Hematopoietic multipotent progenitor cell (in vitro differentiated cells): ENCODE measurements at places on chromosomes 6 and 20.

DNA sequence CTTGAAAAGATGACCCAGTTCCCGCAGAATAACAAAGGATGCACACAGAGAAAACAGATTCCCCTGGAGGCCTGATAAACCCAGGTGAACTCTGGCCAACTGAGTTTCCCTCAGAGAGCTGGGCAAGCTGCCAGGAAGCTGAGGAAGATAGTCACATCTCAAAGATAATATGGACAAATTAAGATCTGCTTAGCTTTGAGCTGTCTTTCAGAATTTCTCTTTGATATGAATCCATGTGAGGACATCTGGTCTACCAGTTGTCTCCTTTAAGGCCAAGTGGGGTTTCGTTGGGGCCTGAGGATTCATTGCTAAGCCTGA, 59.5 kb downstream of the ID4 start:
- DNase-seq = no peak

DNA sequence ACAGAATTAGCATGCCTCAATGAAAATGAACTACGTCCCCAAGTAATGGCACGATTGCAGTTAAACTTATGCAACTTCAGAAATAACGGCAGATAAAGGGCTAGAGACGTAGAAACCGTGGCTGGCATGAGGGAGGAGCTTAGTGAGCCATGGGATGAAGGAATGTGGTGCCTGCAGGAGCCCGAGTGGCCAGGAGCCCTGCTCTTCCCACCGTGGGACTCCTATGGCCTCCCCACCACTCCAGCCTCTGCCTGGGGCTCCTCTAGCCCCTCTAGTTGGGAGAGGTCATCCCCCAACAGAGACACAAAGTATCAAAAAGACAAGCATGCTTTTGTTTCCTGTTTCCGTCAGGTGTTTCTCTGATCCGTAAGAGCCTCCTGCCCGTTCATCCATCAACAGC, 75.1 kb upstream of the BHLHE23 start:
- DNase-seq = no peak

GRCh38 chr6:15870333-15871043, 207.7 kb upstream of the DTNBP1 start:
- DNase-seq = no peak

DNA sequence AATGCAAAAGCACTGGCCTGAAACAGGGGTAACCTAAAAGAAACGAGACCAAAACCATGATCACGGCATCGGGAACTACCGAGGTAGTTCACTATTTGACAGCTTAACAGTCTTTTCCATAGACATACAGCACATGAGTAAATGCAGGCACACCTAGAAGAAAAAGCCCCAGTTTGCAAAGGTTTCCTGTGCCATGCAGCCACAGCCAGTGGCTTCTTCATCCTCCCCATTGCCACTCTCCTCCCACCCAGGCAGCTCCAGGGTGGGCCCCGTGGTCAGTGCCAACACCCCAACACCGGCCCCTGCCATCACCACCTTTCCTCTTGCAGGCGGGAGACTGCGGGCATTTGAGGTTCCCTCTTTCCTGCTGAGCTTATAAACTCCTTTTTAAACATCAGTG, 115.4 kb downstream of the SLC23A2 start:
- peak; percentile 37 for DNase-seq

- DNase-seq = peak; percentile 73
Measured at GRCh38 chr6:111872401-111873177, 663 bp downstream of the FYN start.

- no peak for DNase-seq
Measured at GRCh38 chr20:22692119-22692475, 107.7 kb upstream of the FOXA2 start.

DNA sequence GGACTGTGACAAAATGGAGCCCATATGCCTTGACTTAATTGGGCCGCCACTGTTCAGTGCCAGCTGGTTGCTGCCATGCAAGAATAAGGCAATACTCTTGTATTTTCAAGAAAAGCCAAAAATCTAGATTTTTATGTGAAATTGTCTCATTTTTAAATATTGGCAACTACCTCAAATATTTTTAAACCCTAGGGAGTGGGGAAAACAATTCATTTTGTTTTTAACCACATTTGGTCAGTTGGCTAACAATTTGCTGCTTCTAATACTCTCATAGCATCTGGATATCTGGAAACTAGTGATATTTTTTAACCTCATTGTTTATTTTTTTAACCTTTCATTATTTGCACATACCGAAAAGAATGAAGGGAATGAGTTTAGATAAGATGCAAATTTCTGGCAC, 91.0 kb downstream of the EYA2 start:
- DNase-seq = no peak

DNA sequence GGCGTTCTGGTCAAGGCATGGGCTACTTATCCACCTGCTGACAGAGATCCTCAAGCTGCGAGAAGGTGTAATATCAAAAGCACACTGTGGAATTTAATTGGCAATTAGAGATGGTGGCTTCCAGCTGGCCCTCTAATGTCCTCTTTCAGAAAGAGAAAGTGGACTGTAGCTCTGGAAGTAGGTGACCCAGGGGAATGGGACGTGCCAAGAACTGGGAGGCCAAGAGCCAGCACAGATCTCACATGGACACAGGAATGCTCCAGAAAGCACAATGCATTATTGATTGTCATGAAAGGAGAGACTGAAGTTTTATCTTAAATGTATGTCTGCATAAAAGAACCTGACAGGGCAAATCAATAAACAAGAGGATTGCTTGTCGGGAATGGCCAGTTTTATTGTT, 198.6 kb upstream of the CDH4 start:
- no peak for DNase-seq

- DNase-seq = no peak
Measured at GRCh38 chr6:85050149-85050548, 285.8 kb upstream of the TBX18 start.

DNA sequence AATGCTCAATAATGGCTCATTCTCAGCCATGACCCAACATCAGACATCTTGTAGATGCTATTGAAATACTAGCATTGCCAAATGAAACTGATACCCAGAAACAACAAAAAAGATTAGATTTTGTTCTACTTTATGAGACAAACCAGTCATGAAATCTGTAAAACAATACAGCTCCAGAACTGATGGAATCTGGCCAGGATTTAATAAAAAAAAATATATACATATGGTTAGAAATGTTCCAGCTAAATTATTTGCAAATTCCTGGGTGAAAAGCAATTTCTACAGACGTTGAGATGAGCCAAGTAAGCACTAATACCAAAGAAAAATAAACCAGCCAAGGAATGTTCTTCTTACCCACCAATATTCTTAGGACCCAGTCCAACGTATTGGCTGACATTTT, 201.3 kb downstream of the EPHA7 start:
- no peak for DNase-seq

DNA sequence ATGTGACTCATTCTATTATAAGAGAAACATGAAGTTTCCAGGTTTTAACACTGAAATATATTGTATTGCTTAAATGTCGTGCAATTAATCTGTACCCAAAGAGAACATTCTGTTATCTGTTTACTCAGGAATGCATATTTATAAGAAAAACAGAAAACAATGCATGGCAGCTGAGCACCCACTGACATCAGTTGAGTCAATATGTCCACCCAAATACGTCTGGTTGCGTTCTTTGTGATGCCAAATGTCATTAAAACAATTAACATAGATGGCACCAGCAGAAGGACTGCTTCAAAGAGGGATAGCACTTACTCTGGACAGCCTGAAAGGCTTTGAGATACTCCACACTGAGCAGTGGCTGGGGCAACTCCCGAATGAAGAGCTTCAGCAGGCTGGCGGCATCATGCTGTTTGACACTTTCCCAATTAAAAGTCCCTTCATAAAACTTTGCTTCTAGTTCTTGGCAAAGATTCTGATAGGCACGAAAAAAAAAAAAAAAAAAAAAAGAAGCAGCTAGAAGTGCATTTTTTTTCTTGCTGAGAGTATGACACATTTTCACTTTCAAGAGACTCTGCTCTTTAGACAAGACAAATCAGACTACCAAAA, 102.3 kb downstream of the ARHGAP18 start:
- DNase-seq = no peak

DNA sequence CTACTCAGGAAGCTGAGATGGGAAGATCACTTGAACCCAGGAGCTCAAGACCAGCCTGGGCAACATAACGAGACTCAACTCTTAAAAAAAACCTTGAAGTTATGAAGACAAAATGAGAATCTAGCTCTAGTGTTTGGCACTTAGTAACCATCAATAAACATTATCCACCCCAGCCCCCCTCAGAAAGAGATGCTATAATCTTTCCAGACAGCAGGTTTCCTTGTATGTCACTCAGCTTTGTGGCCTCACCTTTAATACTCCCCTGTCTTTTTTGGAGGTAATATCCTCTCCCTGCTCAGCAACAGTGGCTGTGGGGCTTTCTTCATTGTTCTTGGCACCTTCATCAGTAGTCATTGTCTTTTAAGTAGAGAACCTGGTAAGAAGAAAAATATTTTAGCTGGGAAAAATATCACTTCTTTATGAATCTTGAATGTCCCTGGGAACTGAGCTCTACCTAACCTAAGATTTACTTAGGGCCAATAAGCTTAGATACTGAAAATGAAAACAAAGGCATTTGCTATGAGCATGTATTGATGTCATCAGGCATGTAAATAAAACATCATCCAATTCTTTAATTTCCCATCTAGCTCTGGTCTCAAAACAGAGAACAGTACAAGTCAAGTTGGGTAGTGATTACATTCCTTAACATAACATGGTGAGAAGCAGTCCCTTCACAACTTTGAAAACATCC, 46.1 kb downstream of the FKBP5 start:
- DNase-seq = no peak

DNA sequence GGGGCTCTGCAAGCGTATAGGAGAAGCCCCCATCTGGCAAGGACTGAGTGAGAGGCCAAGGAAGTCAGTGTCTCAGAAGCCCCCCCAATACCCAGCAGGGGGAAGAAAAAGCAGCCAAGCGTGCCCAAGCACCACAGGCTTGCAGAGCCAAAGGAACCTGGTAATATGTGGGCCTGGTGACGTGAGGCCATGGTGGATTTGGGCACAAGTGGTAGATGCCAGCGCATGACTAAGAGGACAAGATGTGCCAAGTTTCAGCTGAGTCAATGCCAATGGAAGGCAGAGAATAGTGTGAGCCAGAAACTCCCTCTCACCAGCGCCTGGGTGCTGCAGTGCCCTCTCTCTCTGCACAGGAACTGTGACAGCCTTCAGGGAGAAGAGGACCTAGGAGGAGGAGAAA, 110.0 kb downstream of the QRSL1 start:
- no peak for DNase-seq

- no peak for DNase-seq
Measured at GRCh38 chr6:49739423-49739822, 4.8 kb downstream of the CRISP3 start.

- no peak for DNase-seq
Measured at GRCh38 chr6:42502990-42503389, 51.3 kb upstream of the TRERF1 start.

DNA sequence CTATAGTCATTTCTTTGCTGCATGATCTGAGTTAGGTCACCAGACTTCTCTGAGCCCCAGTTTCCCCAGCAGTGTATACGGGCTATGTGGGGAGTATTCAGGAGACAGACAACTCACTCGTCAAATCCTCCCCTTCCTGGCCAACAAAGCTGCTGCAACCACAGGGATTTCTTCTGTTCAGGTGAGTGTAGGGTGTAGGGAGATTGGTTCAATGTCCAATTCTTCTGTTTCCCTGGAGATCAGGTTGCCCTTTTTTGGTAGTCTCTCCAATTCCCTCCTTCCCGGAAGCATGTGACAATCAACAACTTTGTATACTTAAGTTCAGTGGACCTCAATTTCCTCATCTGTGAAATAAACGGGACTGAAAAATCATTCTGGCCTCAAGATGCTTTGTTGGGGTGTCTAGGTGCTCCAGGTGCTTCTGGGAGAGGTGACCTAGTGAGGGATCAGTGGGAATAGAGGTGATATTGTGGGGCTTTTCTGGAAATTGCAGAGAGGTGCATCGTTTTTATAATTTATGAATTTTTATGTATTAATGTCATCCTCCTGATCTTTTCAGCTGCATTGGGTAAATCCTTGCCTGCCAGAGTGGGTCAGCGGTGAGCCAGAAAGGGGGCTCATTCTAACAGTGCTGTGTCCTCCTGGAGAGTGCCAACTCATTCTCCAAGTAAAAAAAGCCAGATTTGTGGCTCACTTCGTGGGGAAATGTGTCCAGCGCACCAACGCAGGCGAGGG, 594 bp upstream of the CDKN1A start:
- no peak for DNase-seq

GRCh38 chr20:8756410-8756809, 312.5 kb upstream of the PLCB4 start:
- no peak for DNase-seq

DNA sequence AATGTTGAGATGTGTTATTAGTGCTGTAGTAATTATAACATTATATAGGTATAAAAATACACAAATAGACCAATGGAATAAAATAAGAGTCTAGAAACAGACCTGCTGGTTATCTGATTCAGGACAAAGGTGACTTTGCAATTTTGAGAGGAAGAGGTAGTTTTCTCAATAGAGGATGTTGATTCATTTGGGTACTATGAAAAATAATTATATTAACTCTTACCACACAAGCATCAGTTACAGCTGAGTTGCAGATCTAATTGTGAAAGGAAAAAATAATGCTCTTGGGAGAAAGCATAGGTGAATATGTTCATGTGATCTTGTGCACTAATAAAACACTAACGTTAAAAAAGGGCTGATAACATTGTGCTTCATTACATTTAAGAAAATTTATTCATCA, 103.0 kb downstream of the BCKDHB start:
- DNase-seq = no peak

- DNase-seq = no peak
Measured at GRCh38 chr6:41713650-41714291, 21.6 kb downstream of the TFEB start.

GRCh38 chr20:37395921-37396415, 50.0 kb downstream of the SRC start:
- no peak for DNase-seq

DNA sequence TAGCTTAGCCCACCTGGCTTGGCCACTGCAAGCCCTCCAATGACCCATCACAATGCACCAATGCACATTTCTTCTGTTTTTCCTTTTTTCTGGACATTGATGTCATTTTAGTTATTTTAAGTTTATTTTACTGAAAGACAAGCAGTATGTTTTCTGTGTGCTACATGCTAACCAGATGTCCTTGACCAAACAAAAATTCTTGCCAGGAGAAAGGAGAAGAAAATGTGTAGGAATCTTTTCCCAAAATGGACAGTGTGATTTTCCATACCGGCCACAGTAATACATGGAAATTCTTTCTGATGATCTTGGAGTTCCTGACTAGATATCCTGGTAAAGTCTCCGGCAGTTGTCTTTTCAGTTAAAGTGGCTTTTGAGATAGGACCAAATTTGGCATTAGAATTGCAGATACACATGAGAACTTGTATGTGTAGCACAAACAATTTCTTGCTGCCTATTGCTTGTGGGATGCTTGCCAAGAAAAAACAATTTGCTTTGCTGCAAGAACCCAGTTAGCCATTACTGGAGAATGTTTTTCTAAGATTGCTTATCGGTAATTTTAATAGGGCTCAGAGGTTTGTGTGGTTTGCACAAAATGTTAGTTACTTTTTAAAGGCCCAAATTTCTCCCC, 696.5 kb upstream of the CITED2 start:
- DNase-seq = no peak
